SJSA1 (cell line): ENCODE measurements at places on chromosomes 16 and 17. TPM values are rescaled to one million over a fixed set of nuclear protein-coding genes. Genes with fewer than 3 reads are reported as not detected.

- H3K27ac ChIP-seq = no peak overlapping the region
- no peaks in the 10 kb centered on the region for H3K27me3 ChIP-seq
- no peaks in the 10 kb centered on the region for H3K36me3 ChIP-seq
- no peaks in the 10 kb centered on the region for H3K4me1 ChIP-seq
- DNase-seq = no peak
Observed at GRCh38 chr16:1584926-1585484, 26.9 kb downstream of the IFT140 start.

GRCh38 chr17:5511401-5512225 is 25.2 kb downstream of the MIS12 start:
- no peak overlapping the region for H3K4me3 ChIP-seq
- no peak for DNase-seq
- no peaks in the 10 kb centered on the region for H3K27me3 ChIP-seq
- no peak overlapping the region for H3K27ac ChIP-seq

Gene TM4SF5
- total RNA-seq = not detected in 2 replicates

Gene PRDM7
- total RNA-seq = not detected in 2 replicates

Gene HOXB7
- total RNA-seq = 23.0 and 28.4 TPM in 2 replicates

Gene LGALS9
- 0.50 TPM in 1 of 2 replicates, not detected in the other for total RNA-seq

GRCh38 chr16:88691924-88692560 is 5.7 kb upstream of the SNAI3 start:
- no peak overlapping the region for H3K4me3 ChIP-seq
- peaks cover 17% of the 10 kb centered on the region for H3K27me3 ChIP-seq
- H3K4me1 ChIP-seq = no peaks in the 10 kb centered on the region

GRCh38 chr16:74019612-74020011 is 277.0 kb upstream of the PSMD7 start:
- DNase-seq = no peak
- no peaks in the 10 kb centered on the region for H3K4me1 ChIP-seq
- H3K27me3 ChIP-seq = no peaks in the 10 kb centered on the region

- no peaks in the 10 kb centered on the region for H3K4me1 ChIP-seq
- H3K4me3 ChIP-seq = no peak overlapping the region
- no peaks in the 10 kb centered on the region for H3K27me3 ChIP-seq
- H3K27ac ChIP-seq = no peak overlapping the region
Observed at GRCh38 chr16:927406-927805, 43.4 kb downstream of the LMF1 start.

GRCh38 chr16:87724490-87725291 is 41.1 kb downstream of the KLHDC4 start:
- H3K27ac ChIP-seq = no peak overlapping the region
- no peaks in the 10 kb centered on the region for H3K27me3 ChIP-seq
- H3K4me1 ChIP-seq = no peaks in the 10 kb centered on the region
- no peak for DNase-seq
- H3K4me3 ChIP-seq = no peak overlapping the region
- H3K36me3 ChIP-seq = peaks cover 25% of the 10 kb centered on the region

GRCh38 chr17:27218719-27219488 is 75.0 kb upstream of the WSB1 start:
- no peaks in the 10 kb centered on the region for H3K4me1 ChIP-seq
- DNase-seq = no peak
- no peaks in the 10 kb centered on the region for H3K36me3 ChIP-seq
- H3K4me3 ChIP-seq = no peak overlapping the region

Gene CACNG1
- total RNA-seq = 0.26 TPM in 1 of 2 replicates, not detected in the other

DNA sequence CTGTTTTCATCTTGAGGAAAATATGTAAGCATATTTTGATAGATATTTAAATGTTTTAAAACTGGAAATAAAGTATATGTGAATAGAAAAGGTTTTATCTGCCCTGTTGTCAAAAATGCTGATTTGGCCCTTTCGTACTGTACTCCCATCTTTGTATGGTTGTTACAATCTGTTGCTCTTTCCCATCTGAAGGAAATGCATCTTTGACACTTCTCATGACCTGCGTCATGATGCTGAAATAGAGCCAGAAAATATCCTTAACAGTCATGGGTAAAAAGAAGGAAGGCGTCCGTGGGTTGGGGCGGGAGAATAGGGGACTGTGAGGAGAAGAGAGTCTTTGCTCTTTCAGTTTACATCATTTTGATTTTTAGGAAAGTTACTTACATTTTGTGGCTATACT is 327.7 kb downstream of the BCAS3 start:
- H3K4me1 ChIP-seq = no peaks in the 10 kb centered on the region
- H3K36me3 ChIP-seq = no peaks in the 10 kb centered on the region
- H3K4me3 ChIP-seq = no peak overlapping the region
- no peak overlapping the region for H3K27ac ChIP-seq
- DNase-seq = no peak
- no peaks in the 10 kb centered on the region for H3K27me3 ChIP-seq

Gene TSEN54
- total RNA-seq = 54.0 and 78.4 TPM in 2 replicates

Gene XAF1
- total RNA-seq = 13.4 and 19.9 TPM in 2 replicates

DNA sequence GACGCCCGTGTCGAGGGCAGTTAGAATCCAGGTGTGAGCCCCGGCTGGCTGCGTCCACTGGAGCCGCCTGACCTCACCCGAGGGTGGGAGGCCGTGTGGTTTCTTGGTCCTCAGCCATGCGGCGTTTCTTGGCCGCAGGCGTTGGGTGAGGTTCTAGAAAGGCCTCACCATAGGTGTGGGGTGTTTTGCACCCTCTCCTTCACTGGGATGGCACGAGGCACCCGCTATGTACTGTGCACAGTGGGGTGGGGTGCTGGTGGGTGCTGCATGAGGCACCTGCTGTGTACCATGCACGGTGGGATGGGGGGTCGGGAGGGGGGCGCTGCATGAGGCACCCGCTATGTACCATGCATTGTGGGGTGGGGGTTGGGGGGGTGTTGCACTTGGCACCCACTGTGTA is 169.6 kb downstream of the BANP start:
- DNase-seq = no peak
- H3K27ac ChIP-seq = no peak overlapping the region
- H3K4me1 ChIP-seq = peaks cover 37% of the 10 kb centered on the region
- no peaks in the 10 kb centered on the region for H3K36me3 ChIP-seq

- H3K36me3 ChIP-seq = peaks cover 11% of the 10 kb centered on the region
- DNase-seq = no peak
- no peak overlapping the region for H3K4me3 ChIP-seq
- H3K4me1 ChIP-seq = peaks cover 9% of the 10 kb centered on the region
- H3K27me3 ChIP-seq = no peaks in the 10 kb centered on the region
- no peak overlapping the region for H3K27ac ChIP-seq
Observed at GRCh38 chr16:11063448-11064201, 119.3 kb downstream of the CLEC16A start.

Gene SULT1A3
- total RNA-seq = 3.6 and 5.8 TPM in 2 replicates

- no peak for DNase-seq
- no peaks in the 10 kb centered on the region for H3K4me1 ChIP-seq
Observed at GRCh38 chr16:77986011-77986740, 36.2 kb upstream of the CLEC3A start.

Gene ASIC2
- not detected in 2 replicates for total RNA-seq

GRCh38 chr16:17313793-17314547 is 156.8 kb downstream of the XYLT1 start:
- no peak for DNase-seq
- H3K27ac ChIP-seq = no peak overlapping the region
- H3K4me1 ChIP-seq = no peaks in the 10 kb centered on the region
- no peaks in the 10 kb centered on the region for H3K36me3 ChIP-seq

Gene HNF1B
- not detected in 2 replicates for total RNA-seq

GRCh38 chr17:59356543-59357218 is 25.2 kb downstream of the YPEL2 start:
- H3K36me3 ChIP-seq = no peaks in the 10 kb centered on the region
- DNase-seq = peak; percentile 73
- no peak overlapping the region for H3K4me3 ChIP-seq

DNA sequence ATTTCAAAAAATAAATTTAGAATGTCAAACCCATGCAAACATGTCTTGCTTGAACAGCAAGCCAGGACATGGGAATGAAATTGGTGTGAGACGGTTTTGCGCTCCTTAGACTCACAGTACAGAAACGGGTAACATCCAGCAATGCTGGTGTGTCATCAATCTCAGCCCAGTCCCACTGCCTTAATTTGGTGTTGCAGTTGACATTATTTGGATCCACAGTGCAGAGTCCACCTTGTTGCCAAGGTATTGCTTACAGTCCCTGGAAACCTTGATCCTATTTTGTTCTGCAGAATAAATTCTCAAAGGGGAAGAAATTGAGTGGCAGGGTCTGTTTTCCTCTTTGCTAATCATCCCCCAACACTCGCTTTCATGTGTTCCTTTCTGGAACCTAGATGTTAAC is 311.6 kb upstream of the MON1B start:
- no peaks in the 10 kb centered on the region for H3K4me1 ChIP-seq
- DNase-seq = no peak
- H3K27ac ChIP-seq = no peak overlapping the region
- no peaks in the 10 kb centered on the region for H3K36me3 ChIP-seq
- H3K27me3 ChIP-seq = no peaks in the 10 kb centered on the region

- peaks cover 7% of the 10 kb centered on the region; the same call in 1 of the 2 replicates for H3K36me3 ChIP-seq
- no peaks in the 10 kb centered on the region for H3K27me3 ChIP-seq
- H3K4me1 ChIP-seq = peaks cover 8% of the 10 kb centered on the region
- peak overlapping the region; percentile 72 for H3K4me3 ChIP-seq
Observed at GRCh38 chr17:68248199-68248825, 469 bp downstream of the AMZ2 start.

DNA sequence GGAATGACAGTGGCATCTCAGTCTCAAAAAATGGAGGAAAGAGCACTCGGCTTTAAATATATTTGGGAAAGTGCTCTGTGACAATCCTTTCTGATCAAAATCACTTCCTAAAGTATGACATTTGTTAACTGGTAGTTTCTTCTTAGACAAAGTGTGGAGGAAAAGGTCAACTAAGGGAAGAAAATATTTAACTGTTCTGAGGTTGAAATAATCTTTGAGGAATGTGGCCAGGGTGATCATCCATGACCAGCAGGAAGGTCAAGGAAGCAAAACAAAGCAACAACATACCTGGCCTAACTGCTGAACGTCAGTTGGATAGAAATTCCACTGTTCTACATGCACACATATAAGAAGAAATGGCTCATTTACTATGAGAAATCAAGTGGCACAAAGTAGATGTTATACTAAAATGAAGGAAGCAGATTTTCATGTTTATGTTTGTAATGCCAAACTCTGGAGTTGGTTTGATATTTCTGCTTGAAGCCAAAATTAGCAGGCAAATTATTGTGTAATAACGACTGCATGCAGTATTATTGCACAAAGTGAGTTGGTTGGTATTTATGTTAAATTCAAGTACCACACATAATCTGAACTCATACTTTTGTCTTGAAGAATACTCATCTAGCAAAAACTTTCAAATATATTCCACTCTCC is 87.3 kb upstream of the CORO6 start:
- no peak overlapping the region for H3K27ac ChIP-seq
- DNase-seq = no peak
- peaks cover 10% of the 10 kb centered on the region; the same call in 1 of the 2 replicates for H3K4me1 ChIP-seq
- H3K4me3 ChIP-seq = no peak overlapping the region
- H3K36me3 ChIP-seq = no peaks in the 10 kb centered on the region
- no peaks in the 10 kb centered on the region for H3K27me3 ChIP-seq

Gene HCRT
- total RNA-seq = not detected in 2 replicates

DNA sequence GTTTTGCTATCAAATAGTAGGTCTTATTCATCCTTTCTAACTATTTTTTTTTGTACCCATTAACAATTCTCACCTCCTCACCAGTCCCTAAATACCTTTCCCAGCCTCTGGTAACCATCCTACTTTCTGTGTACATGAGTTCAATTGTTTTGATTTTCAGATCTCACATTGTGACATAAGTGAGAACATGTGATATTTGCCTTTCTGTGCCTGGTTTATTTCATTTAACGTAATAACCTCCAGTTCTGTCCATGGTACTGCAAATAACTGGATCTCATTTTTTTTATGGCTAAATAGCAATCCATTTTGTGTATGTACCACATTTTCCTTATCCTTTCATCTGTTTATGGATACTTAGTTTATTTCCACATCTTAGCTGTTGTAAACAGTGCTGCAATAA is 181.9 kb upstream of the KIF2B start:
- no peak overlapping the region for H3K4me3 ChIP-seq
- H3K36me3 ChIP-seq = no peaks in the 10 kb centered on the region
- H3K4me1 ChIP-seq = no peaks in the 10 kb centered on the region
- H3K27me3 ChIP-seq = no peaks in the 10 kb centered on the region
- H3K27ac ChIP-seq = no peak overlapping the region

- no peaks in the 10 kb centered on the region for H3K27me3 ChIP-seq
- H3K4me1 ChIP-seq = no peaks in the 10 kb centered on the region
- no peak overlapping the region for H3K27ac ChIP-seq
- DNase-seq = no peak
- no peak overlapping the region for H3K4me3 ChIP-seq
Observed at GRCh38 chr16:89795676-89796075, 20.8 kb downstream of the FANCA start.

GRCh38 chr17:2723505-2723996 is 12.0 kb upstream of the CLUH start:
- peaks cover 11% of the 10 kb centered on the region for H3K4me1 ChIP-seq
- no peak overlapping the region for H3K27ac ChIP-seq
